CD4-positive, alpha-beta T cell treated with Interleukin-1 beta for 1 hour (primary cell): ENCODE measurements at places on chromosomes 6 and 20.

DNA sequence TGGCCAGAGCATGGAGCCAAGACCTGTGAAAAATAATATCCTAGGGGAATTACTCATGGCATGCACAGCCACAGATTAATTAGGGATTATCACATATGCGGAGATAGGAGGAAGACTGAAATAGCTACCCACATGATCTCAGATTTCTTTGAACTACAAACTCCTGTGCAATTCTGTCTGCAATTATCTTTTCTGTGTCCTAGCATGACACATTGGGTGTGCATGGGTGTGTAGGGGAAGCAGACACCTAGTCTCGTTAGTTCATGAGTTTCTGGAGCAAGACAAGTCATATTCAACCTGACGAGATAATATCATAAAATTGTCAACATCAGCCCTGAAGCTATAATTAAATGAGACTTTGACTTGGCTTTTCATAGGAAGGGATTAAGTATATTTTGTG, 3.6 kb upstream of the SLC17A4 start:
- no peak for DNase-seq

GRCh38 chr20:3757268-3757667, 10.3 kb downstream of the ADISSP start:
- no peak for DNase-seq

GRCh38 chr6:1325461-1326309, 13.8 kb downstream of the FOXQ1 start:
- no peak for DNase-seq

DNA sequence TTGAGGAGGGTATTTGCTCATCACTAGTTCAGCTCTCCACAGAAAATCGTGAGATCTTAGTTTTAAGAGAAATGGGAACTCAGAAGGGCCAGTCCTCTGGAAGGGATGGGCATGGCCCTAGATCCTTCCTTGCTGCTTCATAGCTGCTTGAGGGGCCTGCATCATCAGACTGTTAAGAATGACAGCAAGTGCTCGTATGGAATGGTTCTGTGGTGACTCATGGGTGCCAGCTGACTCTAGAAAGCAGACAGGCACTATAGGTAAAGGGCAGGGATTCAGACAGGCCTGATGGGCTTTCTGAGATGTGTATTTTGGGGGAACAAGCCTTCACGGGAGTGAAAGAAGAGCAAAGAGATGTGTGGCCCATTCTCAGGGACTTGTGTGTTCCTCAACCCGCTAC, 90.8 kb downstream of the MYLK4 start:
- no peak for DNase-seq

DNA sequence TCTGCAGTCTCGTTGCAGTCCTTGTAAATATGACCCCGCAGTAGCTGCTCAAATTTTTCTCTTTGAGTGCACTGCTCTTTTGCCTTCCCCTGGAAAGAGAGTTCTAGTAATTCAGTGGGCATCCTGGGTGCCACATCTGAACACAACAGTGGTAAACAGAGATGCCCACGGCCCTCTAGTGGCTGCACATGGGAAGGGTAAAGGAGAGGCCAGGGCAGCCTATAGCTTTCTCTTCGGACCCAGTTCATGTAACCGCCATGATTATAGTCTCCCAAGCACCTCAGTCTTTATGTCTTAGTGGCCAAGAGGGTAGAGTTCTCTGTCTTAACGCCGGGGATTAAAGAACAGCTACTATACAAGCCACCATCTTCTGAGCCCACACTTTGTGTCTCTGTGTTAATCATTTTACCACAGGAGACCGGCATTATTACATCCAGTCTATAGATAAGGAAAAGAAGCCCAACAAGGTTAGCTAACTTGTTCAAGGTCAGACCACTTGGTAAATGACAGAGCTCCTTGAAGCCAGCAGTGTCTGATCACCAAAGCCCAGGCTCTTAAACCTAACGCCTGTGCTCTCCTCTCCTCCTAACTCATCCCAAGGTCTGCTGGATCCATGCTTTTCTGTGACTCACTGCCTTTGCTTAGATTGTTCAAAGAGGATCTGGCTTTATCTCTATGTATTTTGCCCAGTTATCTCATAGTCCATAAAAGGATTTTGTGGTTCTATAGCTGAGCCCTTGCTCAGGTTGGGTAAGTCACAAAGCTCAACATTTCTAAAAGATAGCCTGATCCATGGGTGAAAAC, 81.8 kb downstream of the ISM1 start:
- DNase-seq: peak; percentile 15

DNA sequence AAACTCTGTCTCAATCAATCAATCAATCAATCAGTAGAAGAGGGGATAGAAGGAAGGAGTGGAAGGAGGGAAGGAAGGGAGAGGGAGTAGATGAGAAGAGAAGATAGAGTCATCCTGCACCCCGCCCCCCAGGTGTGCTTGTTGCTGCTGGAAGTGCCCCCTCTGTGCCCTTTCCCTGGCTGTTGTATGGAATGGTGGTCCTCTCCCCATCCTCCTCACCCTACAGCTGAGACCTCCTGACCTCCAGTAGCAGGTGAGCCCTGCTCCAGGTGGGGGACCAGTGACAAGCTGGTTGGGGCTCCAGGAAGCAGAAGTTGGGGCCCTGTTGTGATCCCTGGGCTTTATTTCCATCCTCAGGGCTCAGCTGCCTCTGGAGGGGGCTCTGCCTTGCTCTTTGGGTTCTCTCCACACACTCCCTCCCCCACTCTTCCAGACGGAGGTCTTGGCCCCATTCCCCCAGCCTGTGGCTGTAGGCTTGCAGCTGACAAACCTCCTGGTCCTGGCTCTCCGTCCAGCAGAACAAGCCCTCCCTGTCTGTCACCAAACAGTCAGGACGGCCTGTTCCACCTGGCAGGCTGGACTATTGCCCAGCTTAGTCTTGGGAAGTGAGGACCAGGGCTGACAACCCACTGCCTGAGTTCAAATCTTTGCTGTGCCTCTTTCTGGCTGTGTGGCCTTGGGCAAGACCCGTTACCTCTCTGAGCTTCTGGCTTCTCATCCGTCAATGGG, 26.0 kb upstream of the SCRT2 start:
- no peak for DNase-seq

- no peak for DNase-seq
Measured at GRCh38 chr6:71124340-71124739, 164.3 kb upstream of the OGFRL1 start.

DNA sequence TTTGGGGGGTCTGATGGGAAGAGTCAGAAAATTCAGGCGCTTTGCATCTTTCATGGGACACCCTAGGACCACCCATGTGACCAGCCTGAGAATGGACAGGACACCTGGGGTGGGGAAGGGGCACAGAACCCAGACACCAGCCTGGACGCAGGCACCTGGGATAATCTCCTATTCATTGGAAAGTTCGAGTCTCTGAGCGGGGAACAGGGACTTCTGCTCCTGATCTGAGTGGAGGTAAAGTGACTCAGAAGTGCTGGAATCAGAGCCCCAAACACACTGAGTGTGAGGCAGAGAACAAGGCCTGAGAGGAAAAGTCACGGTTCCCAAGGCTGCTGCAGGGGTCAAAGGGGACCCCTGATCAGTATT, 1.4 kb downstream of the HLA-B start:
- DNase-seq: peak; percentile 31

GRCh38 chr20:56788671-56789610, 159.8 kb downstream of the TFAP2C start:
- DNase-seq: no peak

GRCh38 chr6:79133173-79133572, 55.1 kb upstream of the PHIP start:
- no peak for DNase-seq

- DNase-seq: no peak
Measured at GRCh38 chr6:9754515-9754914, 660.4 kb downstream of the TFAP2A start.

GRCh38 chr20:63066506-63067265, 59.9 kb upstream of the BHLHE23 start:
- DNase-seq: no peak

DNA sequence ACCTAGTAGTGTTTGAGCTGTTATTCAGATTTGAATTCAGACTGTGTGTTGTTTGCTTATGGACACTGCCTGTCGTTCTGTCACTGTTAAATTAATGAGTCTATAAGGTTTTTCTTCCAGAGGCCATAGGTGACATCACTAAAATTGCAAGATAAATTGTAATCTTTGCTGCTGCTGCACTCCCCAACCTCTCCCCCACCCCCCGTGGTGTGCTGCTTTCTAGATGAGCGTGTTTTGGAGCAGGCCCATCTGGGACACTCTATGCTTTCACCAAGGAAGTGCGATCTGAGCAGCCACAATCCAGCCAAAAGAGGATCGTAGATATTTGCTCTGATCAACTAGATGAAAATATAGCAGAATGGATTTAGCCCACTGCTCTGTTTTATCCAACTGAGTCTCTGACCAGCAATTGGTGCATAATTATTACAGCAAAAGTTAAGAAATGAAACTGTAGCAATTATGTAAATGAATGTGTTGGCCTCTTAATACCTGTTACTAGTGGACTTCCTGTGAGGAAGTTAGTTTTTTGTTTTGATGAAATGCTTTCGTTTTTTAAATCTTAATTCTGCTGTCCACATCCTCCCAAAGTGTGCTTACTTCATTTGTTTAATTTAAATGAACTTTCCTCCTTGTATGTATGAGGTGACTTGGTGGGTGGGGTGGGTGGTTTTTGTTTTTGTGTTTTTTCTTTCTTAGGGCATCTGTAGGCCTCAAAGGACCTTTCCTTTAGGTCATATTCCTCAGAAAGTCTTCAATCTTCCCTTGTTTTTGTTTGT, 58.1 kb downstream of the RPRD1B start:
- no peak for DNase-seq

DNA sequence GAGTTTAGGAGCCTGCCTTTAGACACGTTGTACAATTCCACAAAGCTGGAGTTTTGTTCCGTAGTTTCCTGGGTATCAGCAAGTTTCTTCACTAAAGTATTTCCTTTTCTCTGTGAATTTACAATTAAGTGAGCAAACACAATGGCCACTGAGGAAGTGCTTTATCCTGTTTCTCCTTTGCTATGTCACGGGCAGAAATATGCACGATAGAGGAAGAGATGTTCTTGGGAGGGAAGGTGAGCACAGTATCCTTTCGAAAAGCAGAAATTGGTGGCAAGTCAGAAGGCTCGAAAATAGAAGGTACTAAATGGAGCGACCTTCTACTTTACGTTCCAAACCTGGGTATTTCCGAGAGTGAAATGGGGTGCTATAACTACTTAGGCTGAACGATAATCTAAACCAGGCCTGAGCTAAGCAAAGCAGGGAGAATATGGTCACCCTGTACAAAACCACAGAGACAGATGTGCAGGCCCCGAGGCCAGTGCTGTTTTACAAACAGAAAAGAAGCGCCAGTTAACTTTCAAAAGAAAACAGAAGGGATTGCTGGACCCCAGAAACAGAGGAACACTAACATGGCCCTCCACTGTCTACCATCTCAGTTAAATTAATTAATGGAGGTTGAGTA, 259.6 kb downstream of the TBC1D7 start:
- no peak for DNase-seq

- DNase-seq: no peak
Measured at GRCh38 chr20:12891643-12892042, 117.1 kb upstream of the SPTLC3 start.
